EH (cell line): ENCODE measurements at places on chromosomes 7 and 10.

- peak; percentile 19 for DNase-seq
These were observed 108.9 kb upstream of the ZMIZ1 start for GRCh38 chr10:78959924-78960285.

DNA sequence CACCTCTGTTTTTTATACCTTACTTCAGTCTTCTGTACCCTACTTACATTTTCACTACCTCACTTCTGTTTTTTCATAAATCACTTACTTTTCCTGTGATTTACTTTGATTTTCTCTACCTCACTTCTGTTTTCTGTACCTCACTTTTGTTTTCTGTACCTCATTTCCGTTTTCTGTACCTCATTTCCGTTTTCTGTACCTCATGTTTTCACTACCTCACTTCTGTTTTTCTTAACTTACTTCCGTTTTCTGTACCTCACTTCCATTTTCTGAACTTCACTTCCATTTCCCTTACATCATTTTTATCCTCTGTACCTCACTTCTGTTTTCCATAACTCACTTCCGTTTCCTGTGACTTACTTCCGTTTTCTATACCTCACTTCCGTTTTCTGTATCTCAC lies 492.0 kb upstream of the AKR1E2 start:
- no peak for DNase-seq

DNA sequence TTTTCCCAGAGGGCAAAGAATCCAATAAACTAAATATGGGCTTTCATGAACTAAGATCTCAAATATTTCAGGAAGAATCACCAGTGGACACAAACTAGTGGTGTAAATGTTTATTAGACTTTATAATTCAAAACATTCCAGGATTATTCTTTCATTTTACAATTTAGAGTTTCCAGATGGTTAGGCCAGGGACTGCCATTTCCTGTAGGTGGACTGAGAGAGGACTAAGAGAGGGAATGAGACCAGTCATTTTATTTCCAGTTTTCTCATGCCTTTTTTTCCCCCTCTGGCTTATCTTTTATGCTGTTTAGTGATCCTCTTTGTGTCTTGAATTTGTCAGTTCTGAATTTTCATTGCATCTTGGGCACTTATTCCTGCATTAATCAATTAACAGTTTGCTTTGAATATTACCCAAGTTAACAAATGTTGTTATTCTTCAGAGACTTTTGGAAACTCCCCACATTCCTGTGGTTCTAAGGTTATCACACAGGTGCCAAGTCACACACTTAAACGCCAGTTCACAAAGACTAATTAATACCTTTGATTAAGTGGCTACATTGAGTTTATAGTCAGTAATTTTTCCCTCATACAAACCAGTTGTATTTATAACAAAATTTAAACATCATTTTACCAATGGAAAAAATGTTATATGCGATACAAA lies 12.3 kb downstream of the CISD1 start:
- DNase-seq, result peak; percentile 77

DNA sequence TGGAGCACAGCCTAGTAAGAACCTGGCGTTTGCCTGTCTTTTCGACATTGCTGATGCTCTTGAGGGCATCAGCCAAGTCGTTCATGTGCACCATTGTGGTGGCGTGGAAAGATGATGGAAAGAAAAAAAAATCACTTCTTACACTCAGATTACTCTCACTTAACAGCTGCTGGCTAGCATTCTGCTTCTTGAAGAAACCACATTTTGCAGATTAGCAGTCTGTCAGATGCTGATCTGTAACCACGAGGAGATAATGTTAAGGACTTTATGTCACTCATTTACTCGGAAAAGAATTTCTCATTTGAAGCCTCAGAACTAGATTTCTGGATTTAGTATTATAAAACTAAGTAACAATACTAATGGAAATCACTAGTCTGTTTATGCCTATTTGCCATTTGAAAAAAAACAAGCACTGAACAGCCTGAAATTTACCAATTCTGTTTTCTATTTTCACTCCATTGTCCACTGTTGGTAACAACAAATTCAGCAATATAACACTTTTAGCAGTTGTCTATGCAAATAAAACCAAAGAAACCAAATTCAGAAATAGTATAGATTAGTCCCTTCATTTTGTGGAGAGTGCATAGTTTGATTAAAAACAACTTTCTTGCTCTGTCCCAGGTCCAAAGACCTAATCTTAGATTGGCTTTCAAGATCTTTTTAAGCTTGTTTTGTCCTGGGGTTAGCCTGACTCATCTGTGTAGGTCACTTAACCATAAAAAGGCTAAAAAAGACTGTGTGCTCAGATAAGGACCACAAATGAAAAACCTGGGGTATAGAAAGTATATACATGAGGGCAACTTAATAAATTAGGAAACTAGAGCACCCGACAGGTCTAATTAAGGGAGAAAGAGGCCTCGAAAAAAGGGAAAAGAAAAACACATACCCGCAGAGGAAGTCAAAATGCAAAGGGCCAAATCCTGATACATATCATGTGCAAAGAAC lies 67.5 kb downstream of the NT5C2 start:
- DNase-seq, result no peak

- no peak for DNase-seq
These were observed 22.6 kb upstream of the AMZ1 start for GRCh38 chr7:2665359-2665791.

DNA sequence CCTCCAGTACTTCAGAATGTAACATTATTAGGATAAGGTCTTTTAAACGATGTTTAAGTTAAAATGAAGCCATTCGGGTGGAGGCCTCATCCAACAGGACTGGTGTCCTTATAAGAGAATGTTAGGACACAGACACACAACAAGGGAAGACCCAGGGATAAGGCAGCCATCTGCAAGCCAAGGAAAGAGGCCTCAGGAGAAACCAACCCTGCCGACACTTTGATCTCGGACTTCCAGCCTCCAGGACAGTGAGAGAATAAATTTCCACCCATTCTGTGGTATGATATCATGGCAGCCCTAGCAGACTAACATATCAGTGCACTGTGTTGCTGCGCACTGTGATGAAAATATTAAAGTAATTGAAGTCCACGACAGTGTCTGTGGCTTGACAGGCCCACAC lies 250.8 kb downstream of the COBL start:
- no peak for DNase-seq

DNA sequence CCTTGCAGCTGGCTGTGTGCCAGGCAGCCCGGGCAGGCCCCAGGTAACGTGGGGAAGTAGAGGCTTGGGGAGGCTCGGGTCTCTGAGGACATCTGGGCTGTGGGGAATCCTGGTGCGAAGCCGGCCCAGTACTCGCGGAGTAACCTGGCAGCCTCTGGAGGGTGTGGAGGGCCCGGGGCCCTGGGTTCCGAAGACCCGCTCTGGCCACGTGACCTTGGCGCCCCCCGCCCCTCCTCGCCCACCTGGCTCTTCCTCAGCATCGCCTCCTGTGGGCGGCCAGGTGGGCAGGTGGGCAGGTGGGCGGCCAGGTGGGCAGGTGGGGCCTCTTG lies 143.1 kb downstream of the WDR37 start:
- DNase-seq, result no peak

DNA sequence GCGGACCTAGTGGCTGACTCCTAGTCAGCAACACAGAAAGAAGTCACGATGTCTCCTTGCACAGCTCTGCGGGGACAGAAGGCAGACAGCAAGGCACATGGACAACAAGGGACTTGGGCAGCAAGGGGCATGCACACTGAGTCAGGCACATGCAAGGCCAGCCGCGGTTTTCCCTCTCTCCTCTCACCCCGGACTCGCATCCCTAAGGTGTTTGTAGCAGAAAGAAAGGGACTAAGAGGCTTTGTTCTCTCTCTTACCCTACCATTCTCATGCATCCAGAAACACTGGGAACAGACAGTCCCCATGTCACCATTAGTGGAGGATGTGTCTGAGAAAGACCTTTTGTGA lies 193.3 kb upstream of the PHF14 start:
- no peak for DNase-seq

DNA sequence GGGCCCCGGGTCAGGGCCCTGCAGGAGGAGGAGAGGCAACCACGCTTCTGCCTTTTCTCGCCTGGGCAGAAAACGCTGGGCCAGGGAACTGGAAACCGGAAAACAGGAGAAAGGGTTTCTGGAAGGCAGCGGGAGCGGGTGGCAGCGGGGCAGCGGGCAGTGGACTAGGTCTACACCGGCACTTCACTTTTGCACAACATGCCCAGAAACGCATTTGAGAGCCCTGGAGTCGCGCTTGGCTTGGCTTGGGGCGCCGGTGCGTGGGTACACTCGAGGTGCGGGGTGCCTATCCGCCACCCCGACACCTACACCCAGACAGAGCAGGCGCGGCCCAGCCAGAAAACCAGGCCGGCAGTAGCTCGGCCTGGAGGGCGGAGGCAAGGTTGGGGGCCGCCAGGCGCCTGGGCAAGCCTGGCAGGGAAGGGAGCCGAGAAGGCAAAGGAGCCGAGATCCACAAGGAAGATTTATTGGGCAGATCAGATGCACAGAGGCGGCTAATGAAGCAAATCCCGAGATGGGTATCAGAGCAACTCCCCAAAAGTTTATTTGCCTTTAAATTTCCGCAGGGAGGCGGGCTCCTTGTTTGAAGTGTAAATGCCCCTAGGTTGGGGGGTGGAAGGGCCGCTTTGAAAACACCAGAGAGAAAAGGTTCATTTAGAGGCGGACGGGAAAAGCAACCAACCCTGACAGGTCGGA lies 3.2 kb upstream of the PAX2 start:
- no peak for DNase-seq

GRCh38 chr7:132592936-132593335 lies 16.7 kb upstream of the PLXNA4 start:
- DNase-seq, result no peak

- no peak for DNase-seq
These were observed at the start of gene CALCR for GRCh38 chr7:93574646-93575554. Gene CALCR (minus strand): TSS chr7:93574724. CDS start chr7:93486981, 87,743 bp downstream.

- peak; percentile 96 for DNase-seq
These were observed 651.5 kb downstream of the TNS3 start for GRCh38 chr7:46930366-46930765.

DNA sequence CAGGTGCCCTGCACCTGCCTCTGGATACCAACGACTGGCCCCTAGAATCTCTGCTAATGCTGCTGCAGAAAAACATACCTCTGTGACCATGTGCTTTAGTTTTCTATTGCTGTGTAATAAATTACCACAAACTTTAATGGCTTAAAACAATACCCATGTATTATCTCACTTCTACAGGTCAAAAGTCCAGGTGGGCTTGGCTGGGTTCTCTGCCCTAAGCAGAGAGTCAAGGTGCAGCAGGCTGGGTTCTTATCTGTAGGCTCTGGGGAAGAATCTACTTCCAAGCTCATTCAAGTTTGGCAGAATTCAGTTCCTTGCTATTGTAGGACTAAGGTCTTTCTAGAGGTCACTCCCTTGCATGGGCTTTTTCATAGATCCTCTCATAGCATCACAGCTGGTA lies 52.3 kb downstream of the CCDC71L start:
- no peak for DNase-seq

- DNase-seq, result peak; percentile 44
These were observed 115.2 kb upstream of the CDK1 start for GRCh38 chr10:60662917-60663614.

GRCh38 chr10:117972168-117972837 lies 74.4 kb downstream of the RAB11FIP2 start:
- DNase-seq, result no peak

DNA sequence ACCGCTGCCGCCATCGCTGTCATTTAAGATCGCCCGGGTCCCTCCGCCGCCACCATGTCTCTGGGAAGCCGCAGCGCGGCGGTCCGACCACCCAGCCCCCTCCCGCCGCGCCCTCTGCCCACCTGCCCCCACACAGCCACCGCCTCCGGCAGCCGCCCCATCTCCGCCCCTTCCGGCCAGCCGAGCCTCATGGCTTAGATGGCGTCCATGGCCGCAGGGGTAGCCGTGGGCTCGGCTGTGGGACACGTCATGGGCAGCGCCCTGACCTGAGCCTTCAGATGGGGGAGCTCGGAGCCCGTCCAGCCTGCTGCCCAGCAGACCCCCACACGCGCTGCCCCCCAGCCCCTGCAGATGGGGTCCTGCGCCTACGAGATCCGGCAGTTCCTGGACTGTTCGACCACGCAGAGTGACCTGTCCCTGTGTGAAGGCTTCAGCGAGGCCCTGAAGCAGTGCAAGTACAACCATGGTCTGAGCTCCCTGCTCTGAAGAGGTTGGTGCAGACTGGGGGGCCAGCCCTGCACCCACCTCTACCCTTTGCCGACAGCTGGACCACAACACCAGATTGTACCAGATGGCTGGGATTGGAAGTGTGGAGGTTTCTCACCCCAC lies 38.0 kb upstream of the TARP start:
- DNase-seq, result no peak

- peak; percentile 51 for DNase-seq
These were observed 163.2 kb downstream of the TNS3 start for GRCh38 chr7:47418601-47419309.

DNA sequence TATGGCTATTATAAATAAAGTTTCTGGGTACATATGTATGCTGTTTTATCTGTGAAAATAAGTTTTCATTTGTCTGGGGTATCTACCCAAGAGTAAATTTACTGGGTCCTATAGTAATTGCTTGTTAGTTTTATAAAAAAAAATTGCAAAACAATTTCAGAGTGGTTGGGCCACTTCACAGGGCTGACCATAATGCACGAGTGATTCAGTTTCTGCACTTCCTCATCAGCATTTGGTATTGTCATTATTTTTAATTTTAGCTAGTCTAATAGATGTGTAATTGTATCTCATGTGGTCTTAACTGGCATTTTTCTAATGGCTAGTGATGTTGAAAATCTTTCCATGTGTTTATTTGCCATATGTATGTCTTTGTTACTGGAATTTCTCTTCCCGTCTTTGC lies 452.4 kb upstream of the AKR1E2 start:
- DNase-seq, result no peak

GRCh38 chr7:37285706-37286453 lies 162.8 kb downstream of the ELMO1 start:
- no peak for DNase-seq

GRCh38 chr10:72009425-72010081 lies 45.4 kb downstream of the CHST3 start:
- DNase-seq, result peak; percentile 100

GRCh38 chr7:87574630-87575029 lies 26.1 kb downstream of the ABCB1 start:
- DNase-seq, result peak; percentile 65

DNA sequence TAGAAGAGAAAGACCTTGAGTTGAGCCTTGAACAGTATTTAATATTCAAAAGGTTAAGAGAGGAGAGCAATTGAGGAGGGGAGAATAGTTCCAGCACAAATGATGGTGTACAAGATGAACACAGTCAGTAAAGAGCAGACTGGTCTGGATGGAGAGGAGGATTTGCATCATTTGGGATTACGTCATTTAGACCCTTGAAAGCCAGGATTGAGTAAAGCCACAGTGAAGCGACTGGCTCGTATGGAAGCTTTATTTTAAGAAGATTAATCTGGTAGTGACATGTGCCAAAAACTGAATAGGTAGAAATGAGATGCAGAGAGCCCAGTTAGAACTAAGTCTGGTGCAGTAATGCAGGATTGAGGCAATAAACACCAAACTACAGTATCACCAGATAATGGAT lies 52.6 kb downstream of the TRUB1 start:
- DNase-seq, result no peak

- peak; percentile 13 for DNase-seq
These were observed 66.2 kb downstream of the DNAJB6 start for GRCh38 chr7:157402911-157403534.

- DNase-seq, result no peak
These were observed 53.2 kb downstream of the SYPL1 start for GRCh38 chr7:106058928-106059324.
